Smooth muscle cell of the coronary artery (primary cell): ENCODE measurements at places on chromosomes 5 and 9. TPM values are rescaled to one million over a fixed set of nuclear protein-coding genes. Genes with fewer than 3 reads are reported as not detected.

SPINK7 gene
- total RNA-seq: not detected in 2 replicates

RNF183 gene
- not detected in 2 replicates for total RNA-seq

INSL6 gene
- not detected in 2 replicates for total RNA-seq

SEC16A gene
- total RNA-seq: 7.0 and 17.8 TPM in 2 replicates
